NCI-H1092 treated with DMSO at 0.1 percent for 48 hours (cell line): ENCODE measurements at places on chromosomes 2 and 18.
A peak's percentile ranks its signal among the peaks of the same experiment; 100 is the strongest.

GRCh38 chr2:111659361-111660333 is 224.3 kb downstream of the ANAPC1 start:
- no peak for DNase-seq

DNA sequence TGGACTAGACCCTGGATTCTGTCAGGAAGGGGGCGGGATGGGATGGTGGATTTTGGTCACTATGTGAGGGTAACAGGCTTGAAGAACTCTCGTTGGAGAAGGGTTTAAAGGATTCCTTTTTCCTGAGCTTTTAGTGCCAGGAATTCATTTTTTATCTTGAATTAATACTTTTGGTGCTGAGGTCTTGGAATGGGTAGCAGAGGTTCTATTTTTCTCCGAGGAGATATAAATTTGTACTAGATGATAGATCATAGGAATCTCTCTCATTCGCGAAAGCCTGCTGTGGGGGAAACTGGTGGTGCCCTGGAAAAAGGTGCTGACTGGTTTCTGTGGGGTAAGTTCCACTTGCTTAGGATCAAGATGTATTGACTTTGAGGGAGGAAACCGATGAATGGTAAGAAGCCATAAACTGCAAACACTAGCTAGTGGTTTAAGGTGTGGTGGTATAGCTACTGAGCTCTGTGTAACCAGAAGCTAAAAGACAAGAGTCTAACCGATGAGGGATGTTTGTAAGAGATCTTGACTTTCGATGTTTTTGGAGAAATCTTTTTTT is 706 bp downstream of the AGPS start:
- no peak for DNase-seq

DNA sequence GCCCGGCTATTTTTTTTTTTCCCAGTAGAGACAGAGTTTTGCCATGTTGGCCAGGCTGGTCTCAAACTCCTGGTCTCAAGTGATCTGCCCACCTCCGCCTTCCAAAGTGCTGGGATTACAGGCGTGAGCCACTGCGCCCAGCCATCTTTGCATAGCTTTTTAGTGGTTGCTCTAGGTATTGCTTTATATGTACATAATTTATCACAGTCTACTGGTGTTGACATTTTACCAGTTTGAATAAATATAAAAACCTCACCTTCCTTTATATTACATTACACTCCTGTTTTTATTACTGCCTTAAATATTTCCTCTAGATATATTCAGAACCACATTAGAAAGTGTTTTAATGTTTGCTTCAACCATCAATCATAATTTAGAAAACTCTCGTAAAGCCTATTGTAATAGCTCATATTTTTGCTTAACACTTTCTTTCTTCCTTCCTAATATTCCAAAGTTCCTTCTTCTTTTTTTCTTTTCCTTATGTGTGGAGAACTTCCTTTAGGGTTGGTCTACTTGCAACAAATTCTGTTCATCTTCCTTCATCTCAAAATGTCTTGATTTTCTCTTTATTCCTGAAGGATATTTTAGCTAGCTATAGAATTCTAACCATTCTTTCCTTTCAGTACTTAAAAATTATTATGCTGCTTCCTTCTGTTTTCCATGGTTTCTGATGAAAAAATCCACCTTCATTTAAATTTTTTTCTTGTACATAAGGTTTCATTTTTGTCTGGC is 82.2 kb upstream of the DAPL1 start:
- no peak for DNase-seq

DNA sequence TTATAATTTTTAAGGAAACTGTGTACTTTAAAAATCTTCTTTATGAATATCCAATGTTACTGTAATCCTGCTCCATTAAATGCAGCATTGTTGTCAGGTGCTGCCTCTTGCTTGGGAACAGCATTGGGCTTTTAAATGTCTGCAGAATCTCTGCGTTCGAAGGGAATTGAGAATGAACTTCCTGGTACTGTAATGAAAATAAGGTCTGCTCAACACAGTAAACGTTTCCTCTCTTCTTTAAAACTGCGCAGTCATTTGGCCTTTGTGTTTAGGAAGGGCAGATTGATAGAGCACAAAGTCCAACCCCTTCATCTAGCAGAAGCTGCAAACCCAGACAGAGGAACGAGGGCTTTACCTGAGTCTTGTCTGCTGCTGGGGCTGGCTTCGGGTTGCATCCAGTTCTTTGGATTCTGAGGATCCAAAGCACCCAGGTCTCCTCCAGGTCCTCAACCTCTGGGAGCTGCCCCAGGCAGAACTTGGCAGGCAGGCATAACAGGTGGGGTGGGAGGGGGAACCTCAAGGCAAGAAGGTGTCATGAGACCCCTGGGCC is 104.5 kb downstream of the UGGT1 start:
- DNase-seq: no peak

- no peak for DNase-seq
Measured at GRCh38 chr2:200528228-200528627, 2.2 kb downstream of the SGO2 start.

GRCh38 chr2:171579481-171579880 is 57.2 kb downstream of the CYBRD1 start:
- DNase-seq: no peak

DNA sequence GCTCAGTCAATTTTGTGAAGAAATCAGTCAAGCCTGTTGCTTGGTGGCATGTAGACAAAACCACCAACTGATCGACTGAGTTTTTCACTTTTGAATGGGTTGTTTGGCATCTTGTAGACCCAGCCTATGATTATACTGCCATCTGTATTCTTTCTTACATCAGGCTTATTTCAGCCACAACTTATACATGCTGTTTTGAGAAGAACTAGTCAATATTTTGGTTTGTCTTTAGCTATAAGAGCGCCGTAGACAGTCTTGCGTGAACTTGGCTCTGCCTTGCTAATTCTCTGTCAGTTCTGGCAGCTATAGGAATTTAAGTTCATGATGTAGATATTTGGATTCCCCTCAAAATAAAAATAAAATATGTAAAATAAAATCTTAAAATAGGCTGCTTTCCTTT is 742.0 kb upstream of the FANCL start:
- DNase-seq: no peak

DNA sequence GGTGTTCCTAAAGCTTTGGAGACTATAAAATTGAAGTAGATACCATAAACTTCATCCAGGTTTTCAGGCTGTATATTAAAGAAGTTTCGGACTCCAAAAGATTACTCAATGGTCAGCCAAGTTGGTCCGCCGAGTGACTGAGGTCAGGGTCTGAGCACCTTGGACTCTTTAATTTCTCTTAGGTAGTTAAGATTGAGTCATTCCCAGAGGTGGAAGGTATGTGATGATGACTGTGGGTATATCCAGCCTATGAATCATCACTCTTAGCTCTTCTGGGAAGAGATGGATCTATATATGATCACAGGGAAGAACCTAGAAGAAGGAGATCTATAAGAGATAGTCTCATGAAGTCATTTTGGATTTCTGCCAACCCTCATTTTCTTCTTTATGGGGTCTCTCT is 3.3 kb downstream of the ITGA6 start:
- DNase-seq: no peak

GRCh38 chr18:4004183-4004829 is 450.8 kb downstream of the DLGAP1 start:
- DNase-seq: no peak

DNA sequence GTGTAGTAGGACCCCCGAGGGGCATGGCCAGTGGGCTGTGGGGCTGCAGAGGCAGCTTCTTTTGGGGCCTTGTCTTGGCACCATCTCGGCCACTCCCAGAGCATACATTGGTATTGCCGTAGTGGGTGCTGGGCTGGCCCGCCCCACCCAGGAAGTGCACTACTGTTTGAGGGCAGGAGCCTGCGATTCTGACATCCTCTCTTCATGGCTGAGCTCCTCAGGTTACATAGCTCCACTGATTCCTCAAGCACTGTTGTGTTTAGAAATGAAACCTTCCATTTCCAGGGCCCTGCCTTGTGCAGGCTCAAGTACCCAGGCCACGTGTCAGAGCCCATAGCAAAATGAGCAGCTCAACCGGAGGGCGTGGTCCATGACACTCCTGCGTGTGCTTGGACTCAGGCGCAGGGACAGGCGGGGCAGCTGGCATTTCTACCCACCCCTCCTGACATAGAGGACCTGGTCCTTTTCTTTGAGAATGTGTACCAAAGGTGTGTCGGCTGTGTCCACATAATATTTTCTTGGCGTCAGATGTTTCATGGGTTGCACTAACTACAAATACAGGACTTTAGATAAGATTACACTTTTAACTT is 67.9 kb downstream of the DGKD start:
- no peak for DNase-seq

- no peak for DNase-seq
Measured at GRCh38 chr18:25927830-25928229, 162.6 kb downstream of the SS18 start.

- DNase-seq: no peak
Measured at GRCh38 chr2:54523324-54523959, 67.3 kb downstream of the SPTBN1 start.

- DNase-seq: no peak
Measured at GRCh38 chr2:234689911-234690379, 193.1 kb upstream of the ARL4C start.

DNA sequence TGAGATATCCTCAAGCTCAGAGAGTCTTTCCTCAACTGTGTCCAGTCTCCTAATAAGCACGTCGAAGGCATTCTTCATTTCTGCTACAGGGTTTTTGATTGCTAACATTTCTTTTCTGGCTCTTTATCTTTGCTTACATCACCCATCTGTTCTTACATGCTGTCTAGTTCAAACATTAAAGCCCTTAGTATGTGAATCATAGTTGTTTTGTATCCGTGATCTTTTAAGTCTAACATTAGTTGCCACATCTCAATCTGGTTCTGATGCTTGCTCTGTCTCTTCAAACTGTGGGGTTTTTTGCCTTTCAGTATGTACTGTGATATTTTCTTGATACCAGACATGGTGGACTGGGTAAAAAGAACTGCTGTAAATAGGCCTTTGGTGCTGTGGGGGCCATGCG is 235.2 kb downstream of the SH3RF3 start:
- DNase-seq: no peak

GRCh38 chr2:29480426-29480825 is 365.2 kb downstream of the CLIP4 start:
- DNase-seq: no peak

GRCh38 chr2:11566383-11566782 is 32.5 kb downstream of the GREB1 start:
- DNase-seq: no peak

GRCh38 chr2:234793212-234793785 is 158.5 kb upstream of the SH3BP4 start:
- no peak for DNase-seq

DNA sequence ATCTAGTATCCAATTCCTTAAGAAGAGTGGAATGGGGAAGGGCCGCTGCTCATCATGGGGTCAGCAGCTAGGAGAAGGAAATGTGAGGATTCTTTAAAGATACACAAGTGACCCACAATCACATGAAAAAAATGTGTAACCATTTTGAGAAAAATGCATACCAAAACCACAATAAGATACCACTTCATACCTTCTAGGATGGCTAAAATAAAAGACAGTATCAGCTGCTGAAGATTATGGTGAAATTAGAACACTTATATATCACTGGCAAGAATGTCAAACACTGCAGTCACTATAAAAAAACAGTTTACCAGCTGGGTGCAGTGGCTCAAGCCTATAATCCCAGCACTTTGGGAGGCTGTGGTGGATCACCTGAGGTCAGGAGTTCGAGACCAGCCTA is 67.9 kb downstream of the C2orf74 start:
- DNase-seq: no peak

- DNase-seq: no peak
Measured at GRCh38 chr2:53508667-53509066, 258.9 kb upstream of the CHAC2 start.

GRCh38 chr2:126839796-126840195 is 58.9 kb upstream of the TEX51 start:
- DNase-seq: no peak

- DNase-seq: no peak
Measured at GRCh38 chr18:25650201-25650941, 298.4 kb upstream of the ZNF521 start.

- DNase-seq: no peak
Measured at GRCh38 chr2:172970660-172971059, 105.0 kb upstream of the MAP3K20 start.

GRCh38 chr2:241564596-241565410 is 6.3 kb downstream of the BOK start:
- no peak for DNase-seq

GRCh38 chr2:217204358-217204757 is 344.5 kb upstream of the TNP1 start:
- no peak for DNase-seq

- DNase-seq: no peak
Measured at GRCh38 chr18:49621301-49621700, 59.4 kb downstream of the LIPG start.

- no peak for DNase-seq
Measured at GRCh38 chr2:189328848-189329245, 112.4 kb upstream of the WDR75 start.

DNA sequence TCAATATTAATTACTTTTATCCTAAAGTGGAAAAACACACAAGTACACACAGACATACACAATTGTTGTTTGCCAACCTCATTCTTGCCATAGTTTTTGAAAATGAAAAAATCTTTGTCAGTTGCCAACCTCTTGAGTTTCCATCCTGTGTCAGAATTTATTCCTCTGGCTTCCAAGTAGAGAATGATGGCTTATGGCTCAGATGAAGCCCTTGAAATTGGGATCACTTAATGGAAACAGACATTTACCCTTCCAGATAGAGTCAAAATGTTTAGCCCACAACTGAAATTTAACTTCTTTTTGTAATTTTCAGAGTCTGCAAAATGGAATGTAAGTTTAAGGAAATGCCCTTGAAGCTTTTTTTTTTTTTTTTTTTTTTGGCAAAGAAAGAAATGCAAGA is 321.6 kb upstream of the TNP1 start:
- no peak for DNase-seq

GRCh38 chr2:104781151-104781550 is 72.8 kb upstream of the POU3F3 start:
- no peak for DNase-seq

- DNase-seq: peak; percentile 37
Measured at GRCh38 chr2:237674731-237675276, 47.4 kb downstream of the LRRFIP1 start.

- DNase-seq: no peak
Measured at GRCh38 chr2:118914721-118915453, 27.1 kb upstream of the MARCO start.

GRCh38 chr2:126494593-126494992 is 161.4 kb upstream of the GYPC start:
- no peak for DNase-seq

DNA sequence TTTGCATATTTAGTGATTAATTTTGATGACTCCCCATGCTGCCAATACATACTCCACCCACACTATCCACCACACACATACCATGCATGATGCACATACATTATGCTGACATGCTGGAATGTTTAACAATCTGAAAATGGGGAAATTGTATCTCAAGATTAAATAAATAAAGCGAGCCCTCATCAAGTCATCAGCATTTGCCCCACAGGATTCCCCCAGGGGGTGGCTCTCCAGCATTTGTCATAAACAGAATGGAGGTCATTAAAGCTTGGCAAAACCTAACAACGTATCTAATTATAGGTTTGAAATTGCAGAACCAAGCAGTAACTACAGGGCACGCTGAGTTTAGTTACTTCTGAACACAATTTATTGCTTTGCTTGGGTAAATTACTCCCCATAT is 141.2 kb upstream of the TACR1 start:
- peak; percentile 35 for DNase-seq

- DNase-seq: no peak
Measured at GRCh38 chr2:164696634-164697033, 75.4 kb upstream of the GRB14 start.

- no peak for DNase-seq
Measured at GRCh38 chr2:28390746-28391563, 1.7 kb upstream of the FOSL2 start.

GRCh38 chr2:86352137-86352726 is 14.8 kb upstream of the REEP1 start:
- DNase-seq: no peak
